Activated CD4-positive, alpha-beta T cell treated with anti-CD3 and anti-CD28 coated beads for 48 hours (primary cell): ENCODE measurements at places on chromosomes 6 and 20.

DNA sequence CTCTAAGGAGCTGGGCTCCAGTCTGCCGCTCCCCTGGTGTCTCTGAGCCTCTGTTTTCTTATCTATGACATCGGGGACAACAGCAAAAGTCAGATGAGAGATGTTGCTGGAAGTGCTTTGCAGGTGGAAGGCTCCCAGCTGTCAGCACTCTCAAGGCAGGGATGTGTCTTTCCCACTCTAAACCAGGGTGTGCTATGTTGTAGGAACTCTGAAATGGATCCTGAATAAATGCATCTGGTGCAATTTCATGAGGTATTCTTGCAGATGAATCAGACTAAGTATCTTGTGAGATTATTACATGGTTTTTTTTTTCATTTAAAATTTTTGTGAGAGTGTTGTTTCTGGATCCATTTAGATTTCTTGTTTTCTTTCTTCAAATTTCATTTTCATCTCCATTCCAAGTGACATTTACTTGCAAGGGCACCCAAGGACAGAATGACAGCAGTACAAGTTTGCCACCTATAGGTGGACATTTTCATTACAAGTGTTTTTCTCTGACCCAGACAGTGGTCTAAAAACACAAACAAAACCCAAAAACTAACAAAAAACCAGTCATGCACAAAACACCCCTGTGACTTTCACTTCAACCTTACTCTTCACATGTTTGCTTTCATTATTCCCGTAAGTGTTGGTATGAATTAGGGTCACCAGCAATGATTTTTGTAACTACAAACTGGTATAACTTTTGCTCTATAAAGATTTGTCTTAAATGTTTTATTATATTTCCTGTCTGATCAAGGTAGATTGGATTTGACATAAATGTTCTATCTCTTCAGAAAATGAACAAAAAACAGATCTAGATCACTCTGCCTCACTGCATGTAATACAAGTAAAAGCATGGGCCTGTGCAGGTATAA lies 14.7 kb upstream of the SIM1 start:
- DNase-seq = no peak

DNA sequence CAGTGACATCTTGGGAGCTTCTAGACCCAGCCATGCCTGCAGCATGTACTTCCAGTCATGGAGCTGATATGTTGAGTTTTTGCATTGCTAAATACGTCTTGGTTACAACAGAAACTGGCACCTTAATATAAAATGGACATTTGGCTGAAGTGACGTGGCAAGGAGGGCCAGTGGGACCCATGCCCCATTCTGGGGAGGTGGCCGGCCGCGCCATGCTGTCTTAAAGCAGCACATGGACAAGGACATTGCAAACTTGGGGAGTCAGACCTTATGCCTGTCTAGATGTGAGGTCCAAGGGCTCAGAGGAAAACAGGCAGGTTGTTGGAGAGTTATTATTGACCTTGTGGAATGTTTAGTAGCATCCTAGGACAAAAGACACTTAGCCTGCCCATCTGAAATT lies 588.0 kb upstream of the CDH4 start:
- no peak for DNase-seq

GRCh38 chr6:113989675-113990074 lies 18.7 kb upstream of the HDAC2 start:
- no peak for DNase-seq

- no peak for DNase-seq
Observed at GRCh38 chr6:16543521-16543920, 217.7 kb downstream of the ATXN1 start.

DNA sequence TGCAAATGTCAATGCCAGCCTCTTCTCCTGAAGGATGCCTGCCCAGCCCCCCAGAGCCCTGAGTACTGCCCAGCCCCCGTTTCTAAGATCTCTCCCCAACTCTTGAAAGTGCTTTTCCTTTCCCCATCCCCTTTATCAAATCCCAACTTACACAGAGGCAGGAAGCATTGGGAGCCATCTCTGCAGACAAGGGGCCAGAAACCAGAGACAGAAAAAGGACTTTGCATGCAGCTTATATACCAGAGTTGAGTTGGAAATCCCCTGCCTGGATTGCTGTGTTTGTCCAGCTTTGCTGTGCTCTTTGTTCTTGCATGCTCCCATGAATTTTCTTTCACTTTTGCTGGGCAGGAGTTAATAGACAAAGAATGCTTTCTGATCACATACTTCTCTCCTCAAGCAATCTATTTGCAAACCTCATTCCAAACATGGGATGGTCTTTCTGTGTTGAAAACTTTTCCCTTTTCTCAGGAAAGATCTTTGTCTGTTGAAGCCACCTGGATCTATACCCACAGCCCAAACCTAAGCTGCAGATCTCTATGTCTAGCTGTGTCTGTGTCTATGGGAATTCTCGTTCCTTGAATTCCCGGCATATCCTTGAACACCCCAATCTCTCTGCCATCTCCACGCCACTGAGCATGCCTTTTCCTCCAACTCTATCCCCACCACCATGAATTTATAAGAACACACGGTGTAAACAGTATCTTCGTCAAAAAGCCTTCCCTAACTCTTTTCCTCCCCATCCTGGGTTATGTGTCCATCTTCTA lies at the start of gene UBD:
Gene UBD, minus strand, starts transcription at position 209 of the 764 bp plus-strand sequence. Its CDS starts 31 bp downstream, at position 178.
- no peak for DNase-seq

DNA sequence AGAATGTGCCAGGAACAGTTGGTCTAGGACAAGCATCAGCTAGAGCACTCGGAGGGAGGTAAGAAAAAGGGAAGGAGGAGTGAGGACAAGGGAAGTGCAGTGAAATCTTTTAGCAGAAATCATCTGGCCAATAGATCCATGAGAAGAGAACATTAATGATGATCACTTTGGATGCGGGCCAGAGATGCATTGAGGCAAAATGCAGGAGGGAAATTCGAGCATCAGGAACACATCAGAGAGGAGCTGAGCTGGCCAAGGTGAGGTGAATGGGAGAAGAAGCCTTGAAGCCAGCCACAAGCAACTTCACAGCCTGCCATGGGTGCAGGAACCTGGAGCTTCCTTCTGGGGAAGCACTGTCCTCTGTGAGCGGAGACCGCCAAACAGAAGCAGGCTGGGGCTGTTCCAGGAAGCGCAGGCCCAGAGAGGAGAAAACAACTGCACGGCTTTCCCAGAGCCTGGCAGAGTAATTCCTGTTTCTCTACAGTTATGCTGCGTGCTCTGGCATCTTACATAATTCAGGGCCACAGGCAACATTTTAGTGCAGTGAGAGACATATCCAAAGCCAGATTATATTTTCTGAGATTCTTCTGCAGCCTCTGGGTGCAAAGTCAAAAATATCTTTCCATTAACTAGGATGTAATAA lies 143.8 kb downstream of the F13A1 start:
- DNase-seq = no peak

- no peak for DNase-seq
Observed at GRCh38 chr6:25389471-25389870, 110.3 kb downstream of the CARMIL1 start.

DNA sequence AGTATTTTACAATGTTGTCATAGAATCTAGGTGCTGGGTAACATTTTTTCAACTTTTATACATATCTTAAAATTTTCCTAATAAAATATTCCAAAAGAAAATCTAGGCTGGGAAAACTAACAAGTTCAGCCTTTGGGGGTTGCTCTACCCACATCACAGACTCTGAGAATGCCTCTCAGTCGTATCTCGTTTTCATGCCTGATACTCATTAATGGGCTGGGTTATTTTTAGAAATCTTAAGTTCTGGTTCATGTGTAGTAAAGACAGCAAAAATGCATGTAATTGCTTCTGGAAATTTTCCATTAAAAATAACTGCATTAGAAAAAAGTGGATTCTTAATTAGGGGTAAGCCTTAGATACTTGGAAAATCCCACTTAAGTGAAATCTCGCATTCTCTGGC lies 149.3 kb downstream of the SLC24A3 start:
- DNase-seq = no peak

DNA sequence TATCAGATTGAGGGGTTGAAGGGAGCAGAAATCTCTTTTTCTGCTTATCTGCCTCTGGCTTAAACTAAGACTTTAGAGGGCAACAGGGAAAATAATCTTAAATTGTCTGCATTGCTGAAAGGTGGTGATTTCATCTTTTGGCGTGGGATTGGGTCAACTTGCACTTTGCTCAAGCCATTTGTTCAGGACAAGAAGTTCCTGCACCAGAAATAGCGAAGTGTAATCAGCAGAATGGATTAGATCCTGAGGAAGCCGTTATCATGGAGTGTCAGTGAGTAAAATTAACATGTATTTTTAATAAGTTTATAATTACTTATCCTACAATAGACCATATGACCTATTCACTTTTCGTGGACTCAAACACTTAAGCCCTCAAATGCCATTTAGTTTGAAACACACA lies 249.3 kb downstream of the CD83 start:
- no peak for DNase-seq

DNA sequence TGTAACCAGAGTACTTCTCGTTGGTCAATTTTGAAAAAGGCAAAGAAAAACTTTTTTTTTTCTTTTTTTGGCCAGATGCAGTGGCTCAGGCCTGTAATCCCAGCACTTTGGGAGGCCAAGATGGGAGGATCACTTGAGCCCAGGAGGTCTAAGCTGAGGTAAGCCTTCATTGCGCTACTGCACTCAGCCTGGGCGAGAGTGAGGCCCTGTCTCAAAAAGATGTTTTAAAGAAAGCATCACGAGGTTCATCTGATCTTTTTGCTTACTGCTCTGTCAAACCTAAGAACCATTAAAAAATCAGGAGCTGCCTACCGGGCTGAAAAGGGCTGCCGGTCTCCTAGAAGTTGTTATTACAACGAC lies 607 bp downstream of the LYRM2 start:
- no peak for DNase-seq

GRCh38 chr6:22466665-22467245 lies 102.6 kb upstream of the HDGFL1 start:
- DNase-seq = no peak

- no peak for DNase-seq
Observed at GRCh38 chr20:5735845-5736510, 14.2 kb upstream of the SHLD1 start.

DNA sequence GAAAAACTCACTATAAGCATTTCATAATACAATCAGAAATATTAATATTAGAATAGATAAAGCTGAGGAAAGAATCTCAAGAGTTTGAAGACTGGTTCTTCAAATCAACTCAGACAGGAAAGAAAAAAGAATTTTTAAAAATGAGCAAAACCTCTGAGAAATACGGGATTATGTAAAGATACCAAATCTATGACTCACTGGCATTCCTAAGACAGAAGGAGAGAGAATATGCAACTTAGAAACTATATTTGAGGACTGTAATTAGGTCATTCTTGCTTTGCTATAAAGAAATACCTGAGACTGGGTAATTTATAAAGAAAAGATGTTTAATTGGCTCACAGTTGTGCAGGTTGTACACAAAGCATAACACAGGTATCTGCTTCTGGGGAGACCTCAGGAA lies 665.1 kb downstream of the RNF144B start:
- DNase-seq = no peak

DNA sequence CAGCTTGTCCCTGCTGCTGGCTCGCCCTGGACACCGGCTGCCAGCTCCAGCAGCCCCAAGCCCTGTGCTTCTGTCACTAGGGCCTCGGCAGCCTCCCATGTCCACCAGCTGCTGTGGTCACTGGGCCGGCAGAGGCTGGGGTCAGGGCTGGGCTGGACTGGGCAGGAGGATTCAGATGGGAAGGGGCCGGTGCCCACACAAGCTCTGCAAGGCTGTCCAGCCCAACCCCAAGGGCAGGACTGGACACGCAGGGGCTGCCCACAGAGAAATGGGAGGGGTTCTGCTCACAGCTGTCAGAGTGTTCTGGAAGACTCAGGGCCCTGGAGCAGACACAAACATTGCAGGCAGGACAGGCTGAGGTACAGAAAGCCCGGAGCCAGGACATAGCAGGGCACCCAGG lies 65.6 kb downstream of the ADNP start:
- no peak for DNase-seq

DNA sequence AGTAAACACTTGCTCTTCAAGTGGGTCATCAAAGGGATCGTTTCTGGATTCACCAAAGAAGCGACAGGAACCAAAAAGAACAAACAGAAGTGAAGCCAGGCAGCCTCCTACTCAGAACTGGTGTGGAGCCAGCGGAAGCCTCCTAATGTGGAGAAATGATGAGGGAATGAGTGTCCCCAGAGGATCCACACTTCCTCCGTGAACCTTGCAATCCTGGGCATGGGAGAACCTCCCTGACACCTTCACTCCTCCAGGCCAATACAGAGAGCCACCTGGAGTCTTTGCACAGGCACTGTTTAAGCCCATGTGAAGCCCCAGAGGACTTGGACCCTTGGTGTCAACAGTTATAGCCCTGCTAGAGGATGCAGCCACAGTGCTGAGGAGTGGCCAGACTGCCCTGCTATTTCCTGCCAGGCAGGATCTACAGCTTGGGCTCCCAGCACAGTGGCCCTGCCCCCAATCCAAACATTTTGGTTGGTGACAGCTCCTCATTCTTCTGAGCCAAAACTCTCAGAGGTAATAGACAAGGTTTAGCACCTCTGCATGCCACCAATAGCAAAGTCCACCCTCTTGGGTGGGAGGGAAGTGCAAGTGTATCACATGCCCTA lies 23.2 kb upstream of the SERINC1 start:
- no peak for DNase-seq

DNA sequence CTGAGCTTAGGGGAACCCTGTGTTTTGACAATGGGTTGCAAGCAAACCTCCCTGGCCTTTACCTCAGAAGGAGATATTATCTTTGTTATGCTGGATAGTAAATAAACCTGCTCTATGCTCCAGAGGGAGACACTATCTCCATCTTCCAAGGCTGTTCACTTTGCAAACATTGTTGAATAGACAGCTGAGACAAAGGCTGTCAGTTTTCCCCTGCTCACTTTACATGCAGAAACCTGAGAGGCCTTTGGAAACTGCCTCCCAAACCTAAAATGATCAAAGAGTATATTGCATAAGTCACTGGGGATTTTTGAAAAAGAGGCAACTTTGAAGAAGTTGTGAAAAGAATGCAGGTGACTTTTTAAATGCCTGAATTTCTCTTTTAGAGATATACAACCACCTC lies 61.6 kb downstream of the MRAP2 start:
- DNase-seq = no peak

DNA sequence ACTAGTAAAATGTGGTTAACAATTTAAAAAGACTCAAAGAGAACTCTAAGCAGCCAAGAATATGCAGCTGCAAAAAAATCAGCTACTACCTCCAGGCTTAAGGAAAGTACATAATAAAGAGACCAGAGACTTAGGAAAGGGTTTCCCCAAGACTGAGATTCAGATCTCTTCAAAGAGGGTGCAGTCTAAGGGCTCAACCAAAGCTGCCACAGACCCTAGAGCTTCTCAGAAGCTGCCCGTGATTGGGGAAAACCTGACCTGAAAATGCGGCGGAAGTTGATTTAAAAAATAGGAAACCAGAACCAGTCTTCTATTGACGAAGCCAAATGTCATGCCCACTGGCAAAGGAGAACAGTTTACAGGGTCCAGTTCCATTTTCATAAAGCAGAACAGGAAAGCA lies 516.8 kb upstream of the MARCKS start:
- DNase-seq = no peak

DNA sequence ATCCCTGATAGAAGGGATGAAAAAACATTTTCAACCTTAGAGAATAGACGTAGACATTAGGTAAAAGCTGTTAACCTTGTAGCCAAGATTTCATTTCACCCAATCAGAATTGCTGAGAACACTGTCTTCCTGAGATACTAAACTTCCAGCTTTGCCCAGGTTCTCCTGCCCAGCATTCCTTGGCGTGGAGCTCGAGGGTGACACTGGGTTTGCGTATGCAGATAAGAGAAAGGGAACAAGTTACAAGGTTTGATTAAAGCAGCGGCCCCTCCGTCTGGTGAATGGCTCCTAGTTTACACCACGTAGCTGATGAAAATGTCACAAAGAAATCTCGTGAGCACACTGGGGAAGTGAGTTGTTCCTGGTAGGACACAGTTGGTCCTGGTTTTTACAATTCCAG lies 247.8 kb downstream of the FARS2 start:
- no peak for DNase-seq

- peak; percentile 26 for DNase-seq
Observed at GRCh38 chr6:33314943-33315792, 1.3 kb upstream of the TAPBP start.
